ENCODE measurements at places on chromosomes 6 and 20.
A peak's percentile ranks its signal among the peaks of the same experiment; 100 is the strongest.

DNA sequence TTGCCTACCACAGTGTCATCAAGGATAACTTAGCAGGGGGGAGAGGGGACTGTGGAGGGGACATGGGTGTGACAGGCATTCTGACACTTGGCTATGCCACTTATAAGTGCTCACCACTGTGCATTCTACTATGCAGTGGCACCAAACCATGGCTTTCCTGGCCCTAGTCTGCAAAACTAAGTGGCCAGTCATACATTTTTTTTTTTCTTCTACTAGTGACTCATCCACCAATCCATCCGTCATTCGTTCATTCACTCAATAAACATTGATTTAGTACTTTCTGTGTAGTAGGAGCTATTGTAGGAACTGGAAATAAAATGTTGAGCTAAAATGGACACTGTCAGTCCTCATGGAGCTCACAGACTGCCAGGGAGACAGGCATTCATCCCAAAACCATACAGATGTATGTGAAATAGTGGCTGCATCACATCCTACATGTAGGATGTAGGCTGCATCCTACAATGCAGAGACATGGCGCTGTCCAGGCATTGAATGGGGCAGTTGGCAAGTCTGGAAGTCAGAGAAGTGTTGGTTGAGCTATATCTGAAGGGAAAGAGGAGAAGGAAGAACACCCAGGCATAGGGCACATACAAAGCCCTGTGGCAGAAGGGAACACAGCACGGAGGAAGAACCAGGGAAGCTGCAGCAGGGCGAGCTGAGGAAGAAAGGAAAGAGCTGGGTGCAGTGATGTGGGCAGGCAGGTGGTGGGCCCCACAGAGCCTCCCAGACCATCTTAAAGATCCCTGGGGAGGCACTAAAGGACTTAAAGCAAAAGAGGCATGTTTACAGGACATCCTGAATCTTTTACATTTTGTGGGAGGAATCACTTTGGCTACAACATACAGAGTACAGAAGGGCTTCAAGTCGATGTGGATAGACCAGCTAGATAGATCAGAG, 224.4 kb downstream of the UST start:
- H3K4me3 ChIP-seq, result no peak overlapping the region
- H3K4me1 ChIP-seq, result peaks cover 22% of the 10 kb centered on the region
- H3K27me3 ChIP-seq, result no peaks in the 10 kb centered on the region
- H3K27ac ChIP-seq, result no peak overlapping the region
- DNase-seq, result no peak

GRCh38 chr6:33628401-33628964, 7.4 kb downstream of the ITPR3 start:
- no peak overlapping the region for H3K27ac ChIP-seq
- H3K36me3 ChIP-seq, result no peaks in the 10 kb centered on the region
- no peak for DNase-seq
- H3K27me3 ChIP-seq, result no peaks in the 10 kb centered on the region
- H3K4me3 ChIP-seq, result no peak overlapping the region

DNA sequence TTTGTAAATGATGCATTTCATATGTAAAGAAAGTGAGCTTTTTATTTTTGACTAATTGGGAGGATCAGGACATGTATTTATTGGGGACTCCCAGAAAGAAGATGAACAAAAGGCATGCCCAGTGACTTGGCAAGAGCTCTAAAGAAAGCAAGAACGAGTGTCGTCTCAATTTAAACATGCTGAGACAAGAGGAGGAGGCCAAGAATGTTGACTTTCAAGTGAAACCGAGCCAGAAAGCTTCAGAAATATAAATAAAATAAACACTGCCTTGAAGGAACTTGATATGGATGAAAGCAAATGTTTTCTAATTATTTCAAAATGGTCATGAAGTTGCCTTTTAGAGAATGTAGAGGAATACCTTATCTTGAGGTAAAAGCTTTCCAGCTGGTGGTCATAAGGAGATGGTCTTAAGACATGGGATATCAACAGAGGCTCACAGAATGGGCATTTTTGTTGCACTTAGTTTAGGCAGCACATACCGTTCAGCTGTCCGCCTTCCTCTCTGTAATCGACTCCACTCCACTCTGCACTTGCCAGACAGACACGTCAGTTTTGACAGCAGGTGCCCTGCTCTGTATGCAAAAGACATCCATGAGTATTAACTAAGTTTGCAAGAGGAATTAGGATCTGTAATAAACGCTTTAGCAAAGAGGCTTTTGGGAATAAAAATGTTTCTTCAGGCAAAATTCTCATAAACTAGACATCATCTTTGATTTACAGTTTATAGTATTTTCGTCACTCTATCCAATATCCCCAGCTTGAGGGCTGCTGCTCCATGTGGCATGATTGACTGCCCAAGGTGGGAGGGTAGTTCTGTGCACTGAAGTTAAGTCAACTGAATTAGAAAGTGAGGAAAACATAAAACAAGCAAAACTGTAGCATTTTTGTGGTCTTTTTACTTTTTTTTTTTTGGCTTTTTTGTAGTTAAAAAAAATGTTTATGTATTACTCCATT, 613.1 kb downstream of the PKHD1 start:
- no peaks in the 10 kb centered on the region for H3K36me3 ChIP-seq
- H3K4me1 ChIP-seq, result peaks cover 6% of the 10 kb centered on the region
- DNase-seq, result no peak
- H3K4me3 ChIP-seq, result no peak overlapping the region

- H3K36me3 ChIP-seq, result 0 out of 2 replicates have a peak, but pooled peaks cover under 1% of the 10 kb centered on the region
- peak within 1 kb of the TSS; percentile 83 for H3K4me3 ChIP-seq
- H3K27ac ChIP-seq, result peak within 1 kb of the TSS; percentile 93
- H3K27me3 ChIP-seq, result peaks cover 10% of the 10 kb centered on the region
Observed at GRCh38 chr6:20401205-20402091, at the start of gene E2F3. Gene E2F3, plus strand, starts transcription at chr6:20401879. Its CDS starts 354 bp downstream, at chr6:20402233.

GRCh38 chr6:107314531-107314939, 144.8 kb downstream of the PDSS2 start:
- no peaks in the 10 kb centered on the region for H3K36me3 ChIP-seq
- H3K27ac ChIP-seq, result peak overlapping the region; percentile 57
- peaks cover 27% of the 10 kb centered on the region for H3K4me1 ChIP-seq
- H3K4me3 ChIP-seq, result peak overlapping the region; percentile 30
- peak; percentile 87 for DNase-seq

GRCh38 chr6:158057213-158057987, 75.7 kb downstream of the SYNJ2 start:
- peaks cover 8% of the 10 kb centered on the region for H3K4me1 ChIP-seq
- no peak for DNase-seq
- no peak overlapping the region for H3K27ac ChIP-seq
- no peaks in the 10 kb centered on the region for H3K27me3 ChIP-seq

DNA sequence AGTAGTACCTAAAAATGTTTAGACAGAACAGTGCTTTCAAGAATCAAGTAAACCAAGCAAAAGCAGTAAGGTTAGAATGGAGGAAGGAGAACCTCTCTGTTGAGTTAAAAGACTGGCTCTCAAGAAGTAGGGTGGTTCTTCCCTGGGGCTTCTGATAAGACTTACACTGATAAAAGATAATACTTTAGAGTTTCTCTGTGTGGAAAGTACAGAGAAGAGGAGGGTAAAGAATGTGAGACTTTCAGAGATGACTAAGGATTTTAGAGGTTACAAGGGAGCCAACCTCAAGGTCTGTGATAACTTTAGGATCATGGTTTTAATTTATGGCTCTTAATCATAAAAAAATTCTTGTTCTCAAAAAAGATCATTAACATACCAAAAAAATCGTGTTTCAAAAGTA, 30.9 kb upstream of the ALDH8A1 start:
- no peaks in the 10 kb centered on the region for H3K4me1 ChIP-seq
- no peak overlapping the region for H3K4me3 ChIP-seq
- H3K36me3 ChIP-seq, result peaks cover 49% of the 10 kb centered on the region
- H3K27ac ChIP-seq, result no peak overlapping the region
- DNase-seq, result no peak

- H3K4me3 ChIP-seq, result no peak overlapping the region
- peaks cover 20% of the 10 kb centered on the region for H3K4me1 ChIP-seq
- no peak for DNase-seq
- no peak overlapping the region for H3K27ac ChIP-seq
- no peaks in the 10 kb centered on the region for H3K27me3 ChIP-seq
- no peaks in the 10 kb centered on the region for H3K36me3 ChIP-seq
Observed at GRCh38 chr6:56668158-56668557, 25.5 kb upstream of the DST start.

- no peak overlapping the region for H3K27ac ChIP-seq
- DNase-seq, result no peak
- no peaks in the 10 kb centered on the region for H3K27me3 ChIP-seq
Observed at GRCh38 chr6:39508515-39508914, 186.0 kb upstream of the KCNK16 start.

DNA sequence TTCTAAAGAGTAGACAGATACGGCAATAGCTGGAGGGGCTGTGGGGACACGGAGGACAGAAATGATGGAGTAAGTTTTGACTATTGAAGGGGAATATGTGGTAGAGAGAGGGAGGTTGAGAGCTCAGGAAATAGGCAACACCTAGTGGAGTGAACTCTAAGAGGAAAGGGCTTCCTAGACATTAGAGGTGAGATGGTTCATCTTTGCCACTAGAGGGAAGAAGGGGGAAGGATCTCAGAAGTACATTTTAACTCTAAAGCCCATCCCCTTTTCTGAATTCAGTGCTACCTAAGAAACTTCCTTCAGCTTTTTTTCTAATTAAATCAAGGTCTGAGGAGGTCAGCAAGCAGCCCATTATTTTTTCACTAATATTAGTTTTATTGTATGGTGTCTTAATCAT, 689.4 kb upstream of the MAP3K7 start:
- no peak overlapping the region for H3K4me3 ChIP-seq
- DNase-seq, result peak; percentile 3
- no peaks in the 10 kb centered on the region for H3K4me1 ChIP-seq
- no peak overlapping the region for H3K27ac ChIP-seq

GRCh38 chr20:381581-382290, 1.2 kb downstream of the TRIB3 start:
- DNase-seq, result peak; percentile 85
- H3K27ac ChIP-seq, result peak overlapping the region; percentile 93
- peak overlapping the region; percentile 97 for H3K4me3 ChIP-seq
- H3K36me3 ChIP-seq, result peaks cover 4% of the 10 kb centered on the region
- H3K4me1 ChIP-seq, result peaks cover 74% of the 10 kb centered on the region
- no peaks in the 10 kb centered on the region for H3K27me3 ChIP-seq

DNA sequence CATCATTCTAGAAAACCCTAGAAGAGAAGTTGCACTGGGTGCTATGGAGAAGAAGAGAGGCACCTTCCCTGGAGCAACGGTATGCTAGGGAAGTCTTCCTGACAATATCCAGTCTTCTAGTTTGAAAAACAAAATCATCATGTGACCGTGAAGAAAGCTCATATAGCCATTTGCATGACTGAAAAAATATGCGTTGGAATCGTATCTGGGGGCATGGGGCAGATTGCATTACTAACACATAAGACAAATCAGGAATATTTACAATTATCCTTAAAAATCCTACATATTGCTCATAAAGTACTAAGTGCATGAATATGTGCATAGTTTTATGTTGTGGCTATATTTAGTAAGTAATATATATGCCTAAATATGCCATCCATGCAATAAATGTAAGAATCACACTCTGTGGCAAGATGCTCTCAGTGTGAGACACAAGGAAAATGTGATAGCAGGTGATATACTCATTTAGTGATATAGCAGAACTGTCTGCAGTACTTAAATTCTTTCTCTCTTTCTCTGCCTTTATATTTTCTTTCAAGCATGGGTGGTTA, 26.8 kb downstream of the HTR1E start:
- H3K27ac ChIP-seq, result no peak overlapping the region
- no peaks in the 10 kb centered on the region for H3K36me3 ChIP-seq
- H3K4me3 ChIP-seq, result no peak overlapping the region
- no peaks in the 10 kb centered on the region for H3K4me1 ChIP-seq
- no peaks in the 10 kb centered on the region for H3K27me3 ChIP-seq

DNA sequence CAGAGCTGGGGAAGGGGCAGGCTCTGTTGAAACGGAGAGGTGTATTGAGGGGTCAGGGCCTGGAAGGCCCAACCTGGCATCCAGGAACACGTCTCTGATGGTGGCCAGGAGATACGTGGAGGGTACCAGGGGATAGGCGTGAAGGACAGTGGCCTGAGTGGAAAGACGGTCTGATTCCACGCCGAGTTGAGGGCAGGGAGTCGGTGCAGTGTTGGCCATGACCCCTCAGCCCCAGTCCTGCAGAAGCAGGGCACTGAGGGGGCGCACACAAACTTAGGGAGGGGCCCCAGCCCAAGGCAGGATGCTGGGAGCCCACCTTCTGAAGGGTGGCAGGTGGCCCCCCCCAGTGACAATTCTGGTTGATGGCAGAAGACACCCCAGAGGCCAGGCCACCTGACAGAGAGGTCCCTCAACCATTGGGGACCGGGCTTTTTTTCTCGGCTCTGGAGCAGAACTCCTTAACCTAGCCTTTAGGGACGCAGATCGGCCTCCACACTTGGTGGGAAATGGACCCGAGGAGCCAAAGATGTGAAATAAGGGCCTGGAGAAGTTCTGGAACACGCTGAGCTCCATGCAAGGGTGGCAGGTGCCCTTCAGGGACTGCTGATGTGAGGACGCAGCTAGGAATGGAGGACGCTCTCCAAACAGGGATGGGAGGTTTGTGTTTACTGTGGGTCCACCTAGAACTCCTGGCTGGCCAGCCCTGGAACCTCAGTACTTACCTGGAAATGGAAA, 91.0 kb downstream of the TMEM242 start:
- no peak overlapping the region for H3K27ac ChIP-seq
- no peaks in the 10 kb centered on the region for H3K36me3 ChIP-seq
- peaks cover 16% of the 10 kb centered on the region for H3K4me1 ChIP-seq
- H3K27me3 ChIP-seq, result peaks cover 86% of the 10 kb centered on the region
- DNase-seq, result no peak

DNA sequence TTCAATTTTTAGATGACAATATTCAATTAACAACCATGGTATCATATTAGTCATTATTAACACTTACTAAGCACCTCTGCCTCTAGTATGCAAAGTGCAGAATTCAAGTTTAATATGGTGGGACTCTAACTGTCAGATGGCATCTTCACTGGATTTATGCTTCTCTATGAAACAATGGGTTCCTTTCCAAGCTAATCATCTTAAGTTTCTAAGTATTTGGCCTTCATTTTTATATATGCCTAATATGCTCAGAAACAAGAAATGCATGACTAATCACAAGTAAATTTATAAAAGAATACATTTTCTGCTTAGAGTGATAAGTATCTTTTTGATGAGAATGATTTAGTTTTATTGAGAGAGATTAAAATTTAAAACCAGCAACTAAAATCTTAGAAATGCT, 144.7 kb downstream of the HIVEP2 start:
- H3K27ac ChIP-seq, result no peak overlapping the region
- H3K4me1 ChIP-seq, result no peaks in the 10 kb centered on the region
- H3K36me3 ChIP-seq, result no peaks in the 10 kb centered on the region
- DNase-seq, result no peak

GRCh38 chr20:19451923-19452295, 239.5 kb downstream of the SLC24A3 start:
- no peaks in the 10 kb centered on the region for H3K4me1 ChIP-seq
- H3K27me3 ChIP-seq, result no peaks in the 10 kb centered on the region
- H3K4me3 ChIP-seq, result no peak overlapping the region

Data from HepG2 (cell line).